ENCODE measurements at places on chromosomes 12 and 14.

DNA sequence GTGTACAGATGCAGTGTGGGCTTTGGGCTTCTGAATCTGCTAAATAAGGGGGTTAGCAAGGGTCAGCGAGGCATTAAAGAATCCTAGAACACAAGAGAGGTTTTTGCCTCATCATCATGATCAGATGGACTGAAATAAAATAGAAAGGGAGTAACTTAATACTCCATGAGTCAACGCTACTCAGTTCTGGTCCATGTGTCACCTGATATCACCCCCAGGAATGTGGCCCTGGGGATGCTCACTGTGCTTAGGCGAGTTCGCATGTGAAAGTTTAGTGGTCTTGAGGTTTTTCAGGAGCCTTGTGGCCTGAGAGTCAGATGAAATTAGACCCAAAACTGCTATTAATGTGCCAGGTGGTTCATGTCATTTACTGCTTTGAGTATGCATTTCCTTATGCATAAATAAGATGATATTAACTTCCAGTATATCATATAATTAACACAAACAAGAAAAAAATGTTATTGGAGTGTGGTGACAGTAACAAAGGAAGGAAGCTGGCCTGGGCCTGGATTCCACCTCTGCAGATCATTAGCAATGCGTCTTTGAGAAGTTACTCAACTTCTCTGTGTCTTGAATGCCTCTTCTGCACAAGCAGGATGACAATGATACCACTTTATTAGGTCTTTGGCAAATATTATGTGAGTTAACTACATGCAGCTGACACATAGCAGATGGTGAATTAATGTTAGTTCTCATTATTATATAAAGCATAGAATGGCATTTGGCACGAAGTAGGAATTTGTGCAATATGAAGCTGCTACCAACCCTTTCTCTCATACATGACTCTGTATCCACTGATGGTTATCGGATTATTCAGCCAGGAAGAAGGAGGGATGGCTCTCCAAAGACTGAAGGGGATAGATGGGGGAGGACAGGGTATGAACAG is 1272.6 kb downstream of the AACS start:
- no peak for DNase-seq

GRCh38 chr14:32202491-32202997 is 525 bp downstream of the RNU6-8 start:
- DNase-seq = no peak

DNA sequence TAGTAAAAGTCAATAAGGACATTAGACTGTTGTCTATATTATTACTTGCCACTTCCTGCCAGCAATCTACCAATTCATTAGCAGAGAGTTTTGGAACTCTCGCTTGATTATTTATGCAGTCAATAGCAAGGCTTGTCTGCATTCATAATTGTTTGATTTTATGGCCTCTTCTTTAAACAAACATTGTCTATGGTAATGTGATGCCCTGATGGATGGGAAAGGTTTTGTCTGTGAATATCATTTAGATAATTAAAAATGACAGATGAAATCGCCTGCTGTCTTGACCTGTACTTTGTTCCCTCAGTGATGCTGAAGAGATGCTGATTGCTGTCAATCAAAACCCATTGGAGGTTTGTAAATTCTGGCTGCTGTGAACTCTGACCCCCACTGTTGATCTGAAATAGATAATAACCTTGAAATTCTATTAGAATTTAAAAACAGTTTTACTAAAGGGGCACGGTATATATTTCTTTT is 455.3 kb downstream of the NPAS3 start:
- no peak for DNase-seq

- no peak for DNase-seq
Observed at GRCh38 chr12:58139894-58140293, 198.5 kb downstream of the ATP23 start.

DNA sequence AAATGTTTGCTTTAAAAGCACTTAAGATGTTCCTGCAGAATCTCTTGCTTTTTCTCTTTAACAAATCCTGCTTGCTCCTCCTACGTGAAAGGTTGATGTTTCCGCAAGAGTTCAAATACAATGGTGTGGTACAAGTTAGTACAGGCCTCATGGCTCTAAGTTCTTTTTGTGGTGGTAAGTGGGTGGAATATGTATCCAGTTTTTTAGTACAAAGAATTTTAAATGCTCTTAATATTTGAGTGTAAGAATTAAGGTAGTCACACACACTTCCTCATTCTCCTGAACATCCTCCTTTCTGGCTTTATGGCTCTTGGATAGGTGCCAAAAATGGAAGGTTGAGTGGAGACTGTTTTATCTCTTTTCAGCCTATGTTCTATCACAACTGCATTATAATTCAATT is 1.8 kb downstream of the OTOGL start:
- DNase-seq = no peak

- no peak for DNase-seq
Observed at GRCh38 chr14:75904311-75904710, 77.5 kb downstream of the TGFB3 start.

DNA sequence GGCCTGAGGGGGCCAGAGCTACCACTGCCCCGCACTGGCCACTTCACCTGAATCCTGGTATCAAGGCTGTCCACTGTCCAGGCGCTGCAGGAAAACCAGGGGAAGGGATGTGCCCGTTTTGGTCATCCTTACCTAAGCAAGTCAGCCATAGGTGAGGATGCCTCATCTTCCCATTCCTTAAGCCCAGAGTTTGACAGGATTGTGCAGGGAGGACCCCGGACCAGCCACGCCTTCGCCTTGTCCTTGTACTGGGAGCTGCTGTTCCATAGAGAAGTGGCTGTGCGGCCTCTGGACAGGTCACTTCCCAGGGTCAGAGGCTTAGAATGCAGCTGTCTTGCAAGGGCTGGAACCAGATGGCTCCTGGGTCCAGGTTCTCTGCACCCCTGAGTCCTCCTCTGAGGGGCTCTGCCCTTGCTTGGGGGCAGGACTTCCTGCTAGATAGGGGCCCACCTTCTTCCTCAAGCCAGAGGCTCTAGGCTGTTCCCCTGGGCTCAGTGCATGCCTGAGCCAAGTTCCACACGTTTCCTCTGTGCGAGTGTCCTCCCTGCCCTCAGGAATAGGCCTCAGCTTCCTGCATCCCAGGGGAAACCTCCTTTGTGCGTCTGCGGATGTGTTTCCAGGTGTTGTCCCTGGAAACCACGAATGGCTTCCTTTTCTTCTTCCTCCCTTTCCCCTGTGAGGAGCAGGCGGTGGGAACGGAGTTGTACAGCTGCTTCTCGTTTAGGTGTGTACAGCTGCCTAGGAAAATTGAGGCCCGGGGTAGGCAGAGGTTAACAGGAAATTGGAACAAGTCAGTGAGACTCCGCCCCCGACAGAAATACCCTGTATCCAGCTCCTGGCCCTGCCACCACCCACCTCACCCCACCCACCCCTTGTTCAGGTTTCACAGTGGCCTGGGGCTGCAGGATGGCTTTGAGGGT is 54.3 kb upstream of the RIN3 start:
- no peak for DNase-seq

DNA sequence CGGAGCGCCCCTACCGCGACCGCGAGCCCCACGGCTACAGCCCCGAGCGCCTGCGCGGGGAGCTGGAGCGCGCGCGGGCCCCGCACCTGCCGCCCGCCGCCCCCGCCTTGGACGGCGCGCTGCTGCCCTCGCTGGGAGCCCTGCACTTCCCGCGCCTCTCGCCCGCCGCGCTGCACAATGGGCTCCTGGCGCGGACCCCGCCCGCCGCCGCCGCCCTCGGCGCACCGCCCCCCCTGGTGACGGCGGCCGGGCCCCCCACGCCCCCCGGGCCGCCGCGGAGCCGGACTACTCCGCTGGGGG is 27.0 kb downstream of the LRCOL1 start:
- no peak for DNase-seq

GRCh38 chr14:88468406-88468805 is 82.9 kb downstream of the SPATA7 start:
- no peak for DNase-seq

DNA sequence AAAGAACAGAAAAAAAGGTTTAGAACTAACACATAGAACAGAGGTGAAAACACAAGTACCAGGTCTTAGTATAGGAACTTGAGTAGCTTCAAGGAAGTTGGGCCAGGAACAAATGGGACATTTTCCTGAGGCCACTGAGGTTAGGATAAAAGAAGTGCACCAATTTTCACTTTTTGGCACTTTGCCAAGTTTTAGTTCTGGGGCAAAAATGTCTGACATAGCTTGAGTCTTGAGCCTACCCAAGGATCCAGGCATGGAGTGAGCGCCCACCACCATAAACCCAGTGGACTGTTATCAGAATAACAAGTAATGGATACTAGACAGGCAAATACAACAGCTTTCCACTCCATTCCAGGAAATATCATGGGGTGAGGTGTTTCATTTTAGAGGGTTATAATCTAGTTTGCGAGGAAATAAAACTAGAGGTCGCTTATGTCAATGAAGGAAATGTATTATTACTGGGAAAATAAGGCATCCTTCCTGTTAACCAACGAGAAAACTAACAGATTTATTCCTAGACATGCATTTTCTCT is 199.7 kb upstream of the HMGA2 start:
- no peak for DNase-seq

- DNase-seq = no peak
Observed at GRCh38 chr14:61559641-61560201, 135.6 kb upstream of the HIF1A start.

DNA sequence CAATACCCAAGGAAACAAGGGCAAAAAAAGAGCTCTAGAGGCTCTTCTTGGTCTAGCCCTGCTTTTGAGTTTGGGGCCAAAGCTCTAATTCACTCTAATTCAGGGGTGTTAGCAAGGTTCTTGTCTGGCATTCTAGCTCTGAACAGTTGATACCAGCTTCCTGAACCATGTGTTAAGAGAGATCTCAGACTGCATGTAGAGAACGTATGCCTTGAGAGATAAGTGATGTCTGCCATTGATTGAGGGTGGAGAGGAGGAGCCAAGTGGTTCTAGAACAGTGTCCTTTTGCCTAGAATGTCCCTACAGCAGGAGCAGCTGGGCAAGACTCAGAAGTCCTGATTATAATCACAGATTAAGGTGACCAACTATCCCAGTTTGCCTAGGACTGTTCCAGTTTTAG is 18.2 kb upstream of the POC1B start:
- DNase-seq = no peak

DNA sequence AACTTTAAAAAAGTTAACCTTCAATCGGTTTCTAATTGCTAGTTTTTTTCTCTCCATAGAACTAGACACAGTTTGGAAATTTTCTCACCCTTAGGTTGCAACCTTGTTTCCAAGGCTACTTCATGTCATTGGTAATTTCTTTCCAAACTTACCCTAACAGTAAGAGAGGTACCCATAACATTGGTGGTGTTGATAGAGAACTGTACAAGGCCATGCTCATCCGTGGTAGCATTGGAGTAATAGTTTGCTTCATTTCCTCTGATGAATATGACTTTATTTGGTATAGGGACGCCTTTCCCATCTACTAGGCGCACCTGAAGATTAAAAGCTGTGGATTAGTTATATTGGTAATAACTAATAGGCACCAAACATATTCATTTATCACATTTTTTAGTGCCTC is 11.6 kb downstream of the A2M start:
- no peak for DNase-seq

- no peak for DNase-seq
Observed at GRCh38 chr14:97873291-97873690, 1076.1 kb downstream of the VRK1 start.

DNA sequence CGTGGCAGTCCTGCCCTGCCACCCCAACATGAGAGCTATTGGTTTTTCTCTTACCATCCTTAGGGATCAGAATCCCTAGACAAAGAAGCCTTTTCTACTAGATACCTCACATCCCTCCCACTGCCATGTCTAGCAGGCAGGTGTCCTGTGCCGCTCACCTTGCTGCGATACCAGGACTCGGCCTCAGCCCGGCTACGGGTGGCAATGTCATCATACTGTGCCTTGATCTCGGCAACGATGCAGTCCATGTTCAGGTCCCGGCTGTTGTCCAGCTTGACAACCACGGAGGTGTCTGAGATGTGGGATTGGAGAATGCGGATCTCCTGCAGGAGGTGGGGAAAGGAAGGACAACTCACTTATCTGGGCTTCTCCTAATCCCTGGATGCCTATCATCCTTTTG is 4.5 kb downstream of the KRT83 start:
- no peak for DNase-seq

DNA sequence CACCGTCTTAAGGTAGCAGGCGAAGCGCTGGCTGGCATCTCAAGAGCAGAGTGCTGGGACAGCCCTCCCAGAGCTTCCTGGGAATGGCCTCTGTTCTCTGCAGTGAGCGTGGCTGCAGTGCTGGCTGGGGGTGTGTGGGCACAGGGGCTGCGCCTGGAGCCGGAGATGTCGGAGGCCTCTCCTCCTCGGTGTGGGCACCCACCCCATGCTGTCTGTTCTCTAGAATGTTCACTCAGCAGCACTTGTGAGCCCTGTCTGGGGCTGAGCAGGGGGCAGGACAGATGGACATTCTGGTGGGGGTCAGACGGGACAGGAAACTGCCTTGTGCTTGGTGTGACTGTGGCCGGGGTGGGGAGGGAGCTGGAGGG is 15.9 kb downstream of the FBRSL1 start:
- DNase-seq = no peak

- DNase-seq = no peak
Observed at GRCh38 chr12:62519043-62519442, 52.4 kb downstream of the MON2 start.

GRCh38 chr12:5830111-5830510 is 114.9 kb downstream of the ANO2 start:
- DNase-seq = no peak

DNA sequence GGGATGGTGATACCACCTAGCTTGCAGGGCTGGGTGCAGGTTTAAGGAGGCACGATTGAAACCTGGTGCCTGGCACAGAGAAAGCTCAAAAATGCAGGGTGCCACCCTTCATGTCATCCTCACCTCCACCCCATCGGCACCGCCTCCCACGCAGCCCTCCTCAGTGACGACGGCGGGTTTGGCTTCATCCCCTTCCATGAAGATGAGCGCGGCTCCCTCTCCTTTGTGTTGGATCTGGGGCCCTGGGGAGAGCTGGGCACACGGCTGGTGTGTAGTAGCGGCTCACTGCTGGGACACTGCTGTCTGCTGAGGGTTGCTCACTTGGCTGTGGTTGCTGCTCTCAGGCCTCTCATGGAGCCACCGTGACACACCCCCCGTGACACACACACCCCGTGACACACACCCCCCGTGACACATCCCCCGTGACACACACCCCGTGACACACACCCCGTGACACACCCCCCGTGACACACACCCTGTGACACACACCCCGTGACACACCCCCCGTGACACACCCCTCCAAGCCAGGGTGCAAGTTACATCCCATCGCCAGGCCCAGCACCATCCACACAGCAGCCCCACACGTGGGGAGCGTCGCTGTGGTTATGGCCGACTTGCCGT is 42.9 kb upstream of the FZD10 start:
- no peak for DNase-seq

- DNase-seq = no peak
Observed at GRCh38 chr12:66047411-66048021, 83.0 kb downstream of the LLPH start.

DNA sequence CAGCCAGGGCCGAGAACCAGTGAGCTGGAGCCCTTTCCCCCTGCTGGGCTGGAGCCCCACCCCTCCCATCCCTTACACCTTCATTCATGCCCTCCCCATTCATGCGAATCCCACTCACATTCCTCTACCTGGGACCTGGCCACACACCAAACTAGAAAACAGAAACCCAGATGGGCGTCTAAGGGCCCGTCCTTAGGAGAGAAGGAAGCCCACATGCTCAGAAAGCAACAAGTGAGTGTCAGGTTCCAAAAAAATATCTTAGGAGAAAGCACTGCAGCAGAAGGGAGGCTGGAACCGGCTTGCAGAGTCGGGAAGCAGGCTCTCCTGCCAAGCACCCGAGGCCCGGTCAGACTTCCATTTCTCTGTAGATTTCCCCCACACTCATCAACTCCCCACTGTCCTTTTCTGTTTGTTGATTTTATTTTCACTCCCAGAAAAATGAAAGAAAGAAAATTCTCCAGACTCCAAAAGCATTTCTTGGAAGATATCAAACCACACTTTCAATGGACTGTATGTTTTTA is 13.6 kb downstream of the BCL11B start:
- DNase-seq = no peak

All from stimulated activated CD4-positive, alpha-beta T cell treated with anti-CD3 and anti-CD28 coated beads, TNF-alpha, amount 100 ng/mL, for 24 hours (primary cell).